Breast epithelium (tissue), 4 donors: ENCODE measurements at places on chromosomes 3 and 15.

DNA sequence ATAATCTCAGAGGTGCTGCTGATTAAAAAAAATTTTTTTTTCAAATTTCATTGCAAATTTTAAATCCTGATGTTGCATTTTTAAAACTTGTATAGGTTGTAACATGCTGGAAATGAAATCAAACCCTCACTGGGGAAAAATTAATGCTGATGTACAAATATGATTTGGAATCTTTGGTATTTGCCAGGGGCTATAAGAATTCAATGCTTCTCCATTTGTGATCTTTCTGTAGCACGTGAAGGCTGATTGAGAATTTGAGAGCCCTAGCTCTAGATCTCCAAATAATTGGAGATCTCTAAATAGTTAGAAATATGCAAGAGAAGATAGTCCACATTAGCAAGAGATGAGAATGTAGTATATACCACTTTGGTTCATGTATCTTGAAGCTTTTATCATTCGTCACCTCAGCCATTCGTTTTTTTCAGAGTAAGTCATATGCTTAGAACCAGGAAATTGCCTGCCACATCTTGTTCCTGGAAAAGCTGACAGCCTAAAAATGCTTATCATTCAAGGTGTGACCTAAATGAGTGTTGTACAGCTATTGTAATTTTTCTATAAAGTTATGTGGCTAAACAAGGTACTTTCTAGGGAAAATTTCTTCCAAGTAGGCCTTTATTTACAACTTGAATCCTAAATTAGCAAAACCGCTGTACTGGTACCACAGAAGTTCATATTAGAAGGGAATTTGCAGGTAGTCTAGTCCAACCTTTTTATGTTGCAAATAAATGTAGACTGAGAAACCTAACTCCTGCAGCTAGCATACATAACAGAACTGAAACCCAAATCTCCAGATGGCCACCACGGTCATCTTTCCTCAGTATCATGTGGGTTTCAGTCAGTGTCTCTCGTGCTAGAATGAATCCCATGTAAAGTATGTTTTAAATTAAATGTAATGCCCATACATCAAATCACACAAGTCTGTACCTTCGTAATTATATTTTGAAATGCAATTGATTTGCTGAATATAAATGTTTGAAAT, 48.5 kb downstream of the FNDC3B start:
- no peak for DNase-seq

DNA sequence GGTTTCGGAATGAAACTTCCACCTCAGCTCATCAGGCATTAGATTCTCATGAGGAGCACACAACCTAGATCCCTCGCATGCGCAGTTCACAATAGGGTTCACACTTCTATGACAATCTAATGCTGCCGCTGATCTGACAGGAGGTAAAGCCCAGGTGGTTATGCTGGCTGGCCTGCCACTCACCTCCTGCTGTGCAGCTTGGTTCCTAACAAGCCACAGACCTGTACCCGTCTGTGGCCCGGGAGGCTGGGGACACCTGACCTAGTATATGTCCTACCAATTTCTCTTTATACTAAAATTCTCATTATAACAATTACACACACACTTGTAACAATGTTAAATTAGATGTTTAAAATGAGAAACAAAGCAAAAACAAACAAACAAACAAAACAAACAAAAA, 172.2 kb downstream of the SLC9A9 start:
- no peak for DNase-seq

- no peak for DNase-seq
Observed at GRCh38 chr3:7734456-7734855, 767.2 kb upstream of the LMCD1 start.

- peak; percentile 38 for DNase-seq
Observed at GRCh38 chr15:73052653-73053397, 562 bp downstream of the NEO1 start.

DNA sequence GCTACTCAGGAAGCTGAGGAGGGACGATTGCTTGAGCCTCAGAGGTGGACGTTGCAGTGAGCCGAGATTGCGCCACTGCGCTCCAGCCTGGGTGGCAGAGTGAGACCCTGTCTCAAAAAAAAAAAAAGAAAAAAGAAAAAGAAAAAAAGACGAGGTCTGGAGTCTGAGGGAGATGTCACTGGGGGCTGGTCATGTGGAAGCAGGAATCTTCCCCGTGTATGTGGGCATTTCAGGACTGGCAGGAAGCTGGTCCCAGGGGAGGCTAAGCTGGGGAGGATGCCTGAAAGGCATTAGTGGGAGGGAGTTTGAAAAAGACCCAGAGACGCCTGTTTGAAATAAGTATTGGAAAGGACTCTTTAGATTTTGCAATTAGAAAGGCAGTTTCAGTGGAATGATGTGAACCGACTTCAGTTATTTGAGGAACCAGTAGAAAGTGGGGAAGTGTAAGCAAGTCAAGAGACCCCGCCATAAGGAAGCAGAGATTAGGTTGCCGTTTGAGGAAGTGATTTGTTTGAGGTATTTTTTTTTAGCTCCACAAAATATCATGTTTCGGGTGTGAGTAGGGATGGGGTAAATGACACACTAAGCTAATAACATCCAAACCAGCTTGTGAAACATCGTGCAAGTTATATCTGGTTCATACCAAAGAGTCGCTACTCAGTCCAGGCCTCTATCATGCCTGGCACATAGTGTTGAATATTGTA, 55.5 kb downstream of the ST6GAL1 start:
- no peak for DNase-seq

- no peak for DNase-seq
Observed at GRCh38 chr3:184703657-184704056, 8.2 kb downstream of the MAGEF1 start.
